ENCODE measurements at places on chromosomes 16 and 17.

- no peak for DNase-seq
Measured at GRCh38 chr16:81713295-81713772, 65.8 kb upstream of the PLCG2 start.

DNA sequence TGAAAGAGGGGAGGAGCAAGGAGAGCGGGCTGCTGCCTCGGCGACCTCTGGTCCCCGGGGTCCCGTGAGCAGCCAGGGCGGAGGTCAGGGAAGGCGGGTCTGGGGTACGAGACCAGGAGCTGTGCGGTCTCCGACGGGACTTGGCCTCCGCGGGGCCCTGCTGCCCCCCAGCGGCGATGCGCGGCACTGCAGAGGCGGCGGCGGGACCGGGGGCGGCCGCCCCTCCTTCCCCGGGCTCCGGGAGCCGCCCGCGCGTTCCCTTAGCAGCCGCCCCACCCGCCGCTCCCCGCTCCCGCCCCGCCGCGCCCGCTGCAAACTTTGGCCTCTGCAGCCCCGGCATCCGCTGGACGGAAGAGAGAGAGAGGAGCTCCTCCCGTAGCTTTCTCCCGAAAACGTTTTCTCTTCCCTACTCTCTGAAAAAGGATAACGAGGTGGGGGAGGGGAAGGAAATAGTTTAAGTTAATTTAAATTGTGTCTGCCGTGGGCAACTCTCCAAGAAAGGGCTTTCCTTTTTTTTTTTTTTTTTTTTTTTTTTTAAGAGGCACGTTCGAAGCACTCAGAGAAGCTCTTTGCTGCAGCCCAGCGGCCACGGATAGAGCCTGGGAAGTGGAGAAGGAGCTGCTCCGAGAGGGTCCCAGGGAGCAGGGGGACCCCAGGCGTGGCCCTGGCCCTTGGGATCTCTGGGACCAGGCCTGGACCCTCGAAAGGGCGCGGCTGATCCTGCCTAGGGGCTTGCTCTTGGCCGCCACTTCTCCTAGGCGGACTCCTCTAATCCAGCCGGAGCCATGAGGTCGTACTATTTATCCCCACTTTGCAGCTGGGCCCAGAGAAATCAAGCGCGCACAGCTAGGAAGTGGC lies 43.2 kb downstream of the C16orf82 start:
- DNase-seq: peak; percentile 82

- DNase-seq: no peak
Measured at GRCh38 chr16:87235810-87236515, 81.2 kb downstream of the C16orf95 start.

DNA sequence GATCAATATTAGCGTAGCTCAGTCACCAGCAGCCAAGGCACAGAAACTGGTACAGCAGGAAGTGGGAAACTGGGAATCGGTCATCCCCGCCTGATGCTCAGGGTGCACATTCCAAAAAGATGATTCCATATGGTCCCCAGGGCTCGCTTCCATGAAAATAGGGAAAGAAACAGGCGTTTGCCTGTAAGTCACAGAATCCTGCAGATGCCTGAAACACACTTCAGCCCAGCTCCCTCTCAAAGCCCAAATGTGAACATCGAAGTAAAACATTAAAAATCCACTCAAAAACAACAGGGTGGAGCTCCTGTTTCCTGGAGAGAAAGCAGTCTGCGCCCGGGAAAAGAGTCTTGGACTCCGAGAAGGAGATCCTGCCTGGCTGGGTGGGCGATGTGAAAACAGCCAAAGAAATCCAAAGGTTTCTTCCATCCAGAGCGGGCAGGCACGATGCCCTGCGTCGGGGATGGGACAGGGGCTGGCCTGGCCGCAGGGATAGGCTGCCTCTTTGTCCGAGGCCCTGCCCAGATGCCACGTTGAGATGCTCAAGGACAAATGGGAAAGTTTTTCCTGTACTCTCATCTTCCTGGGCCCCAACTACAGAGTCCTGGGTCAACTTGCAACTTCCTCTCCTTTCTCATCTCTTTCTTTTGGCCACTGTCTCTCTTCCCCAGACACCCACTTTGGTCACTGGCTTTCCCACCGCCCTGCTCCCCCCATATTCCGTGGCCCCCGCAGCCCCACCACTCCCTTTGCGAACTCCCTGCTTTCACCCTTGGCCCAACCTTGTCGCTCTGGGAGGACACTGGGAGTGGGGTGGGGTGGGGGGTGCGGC lies 743 bp downstream of the WIPI1 start:
- no peak for DNase-seq

GRCh38 chr16:1460602-1461138 lies 14.2 kb downstream of the CLCN7 start:
- DNase-seq: no peak

- DNase-seq: peak; percentile 46
Measured at GRCh38 chr16:11915114-11915643, 577 bp downstream of the GSPT1 start.

DNA sequence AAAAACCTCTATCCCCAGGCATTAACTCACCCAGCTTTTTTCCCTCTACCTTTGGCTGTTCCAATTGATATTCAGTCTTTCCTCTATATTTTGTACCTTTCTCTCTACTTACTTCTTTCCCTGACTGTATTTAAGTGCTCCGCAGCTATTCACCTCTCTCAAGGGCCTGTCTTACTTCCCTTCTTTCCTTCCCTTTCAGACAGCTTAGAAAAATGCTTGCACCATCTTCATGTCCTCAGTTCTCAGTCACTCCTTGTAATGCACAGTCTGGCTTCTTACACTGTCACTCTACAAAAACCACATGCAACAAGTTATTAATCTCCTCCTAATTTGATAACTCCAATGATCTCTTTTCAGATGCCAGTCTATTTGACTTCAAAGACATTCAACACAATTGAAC lies 163.4 kb downstream of the PHKB start:
- no peak for DNase-seq

GRCh38 chr16:31201582-31202413 lies 762 bp downstream of the PYCARD start:
- DNase-seq: peak; percentile 32

DNA sequence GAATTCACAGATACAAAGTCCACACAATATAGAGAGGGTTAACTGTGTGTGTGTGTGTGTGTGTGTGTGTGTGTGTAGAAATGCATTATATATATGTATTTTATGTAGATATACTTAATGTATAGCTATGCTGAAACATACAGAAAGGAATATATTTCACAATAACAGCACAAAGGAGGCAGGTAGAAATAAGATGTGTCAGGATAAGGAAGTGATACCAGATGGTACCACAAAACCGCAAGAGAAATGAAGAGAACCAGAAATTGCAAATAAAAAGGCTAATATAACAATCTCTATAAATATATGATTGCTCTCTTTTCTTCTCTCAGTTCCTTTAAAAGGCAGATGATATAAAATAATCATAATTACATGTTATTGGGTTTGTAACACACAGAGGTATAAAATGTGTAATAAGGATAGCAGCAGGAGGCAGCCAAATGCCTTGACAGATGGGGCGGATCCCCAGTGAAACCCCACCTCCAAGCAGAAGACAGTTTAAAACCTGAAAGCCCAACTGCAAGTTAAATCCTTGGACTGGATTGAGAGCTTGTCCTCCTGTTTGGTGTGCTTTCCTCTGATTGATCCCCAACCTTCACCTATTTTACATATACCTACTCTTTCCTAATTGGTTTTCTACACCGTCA lies 365.4 kb upstream of the C16orf82 start:
- DNase-seq: no peak

DNA sequence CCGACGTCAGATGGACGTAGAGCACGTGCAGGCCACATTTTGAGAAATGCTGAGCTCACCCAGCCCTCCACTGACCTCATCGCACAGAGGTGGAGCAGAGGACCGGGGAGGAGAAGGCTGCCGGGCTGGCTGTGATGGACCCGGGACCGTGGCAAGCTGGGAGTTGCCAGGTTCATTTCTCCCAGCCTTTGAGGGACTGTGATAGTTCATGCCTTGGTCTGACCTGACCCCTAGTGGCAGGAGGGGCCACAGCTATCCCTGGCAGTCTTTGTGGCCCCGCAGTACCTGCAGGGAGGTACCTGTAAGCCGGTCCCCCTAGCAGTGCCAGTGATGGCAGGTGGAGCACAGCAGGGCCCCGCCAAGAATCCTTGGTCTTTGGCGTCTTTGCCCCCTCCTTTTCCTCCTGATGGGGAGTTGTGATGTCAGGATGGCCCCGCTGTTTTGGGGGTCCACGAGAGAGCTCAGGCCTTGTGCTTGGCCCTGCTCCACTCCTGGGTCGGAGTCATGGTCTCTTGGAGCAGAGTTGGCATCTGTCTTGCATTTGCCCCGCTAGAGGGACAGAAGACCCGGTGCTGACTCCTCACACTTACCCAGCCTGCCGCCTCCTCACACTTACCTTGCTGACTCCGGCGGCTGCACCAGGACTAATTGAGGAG lies 50.4 kb downstream of the OR1D5 start:
- DNase-seq: peak; percentile 54

DNA sequence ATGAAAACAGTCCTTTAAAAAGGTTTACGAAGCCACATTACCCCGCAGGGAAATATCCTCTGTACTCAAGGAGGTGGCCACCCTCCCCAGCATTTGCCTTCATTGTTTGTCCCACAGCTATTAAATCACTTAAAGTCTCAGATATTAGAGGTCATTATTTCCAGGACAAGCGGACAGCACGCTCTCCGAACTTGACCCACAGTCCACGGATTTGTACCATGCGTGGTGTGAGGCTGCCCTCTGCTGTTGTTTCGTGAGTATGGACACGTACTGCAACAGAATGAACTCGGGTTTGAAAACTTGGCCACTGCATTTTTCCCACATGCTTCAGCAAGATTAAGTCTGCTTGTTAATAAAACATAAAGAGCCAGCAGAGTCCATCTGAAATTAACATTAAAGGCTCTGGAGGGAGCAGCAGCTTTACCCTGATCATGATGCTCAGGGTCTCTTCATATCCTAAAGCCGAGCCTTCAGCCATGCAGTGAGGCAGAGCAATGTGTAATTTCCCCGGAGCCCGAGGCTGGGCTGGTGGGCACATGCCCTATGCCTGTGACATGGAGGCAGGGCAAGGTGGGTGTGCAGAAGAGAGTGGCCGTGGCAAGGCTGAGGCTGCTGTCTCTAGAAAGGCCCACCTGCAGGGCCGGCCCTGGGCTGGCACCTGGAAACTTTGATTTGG lies 19.7 kb downstream of the MEAK7 start:
- DNase-seq: no peak

DNA sequence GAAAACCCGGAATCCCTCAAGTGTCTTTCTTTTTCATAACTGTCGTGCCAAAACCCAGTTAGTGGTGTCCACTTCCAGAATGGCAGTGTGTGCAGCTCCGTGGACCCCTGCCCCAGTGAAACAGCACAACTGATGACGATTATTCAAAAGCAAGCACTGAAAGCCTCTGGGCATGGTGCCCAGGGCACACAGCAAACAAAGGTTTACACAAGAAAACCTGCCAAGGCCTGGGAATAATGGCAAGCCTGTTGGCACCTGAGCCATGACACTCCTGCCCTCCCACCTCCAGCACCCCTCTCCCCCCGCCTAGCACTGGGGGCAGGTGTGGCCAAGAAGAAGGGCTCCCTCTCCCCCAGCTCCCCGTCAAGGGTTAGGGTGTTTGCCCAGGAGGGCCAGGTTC lies 2.8 kb downstream of the PKMYT1 start:
- no peak for DNase-seq

GRCh38 chr17:6046931-6047330 lies 23.2 kb upstream of the WSCD1 start:
- no peak for DNase-seq

DNA sequence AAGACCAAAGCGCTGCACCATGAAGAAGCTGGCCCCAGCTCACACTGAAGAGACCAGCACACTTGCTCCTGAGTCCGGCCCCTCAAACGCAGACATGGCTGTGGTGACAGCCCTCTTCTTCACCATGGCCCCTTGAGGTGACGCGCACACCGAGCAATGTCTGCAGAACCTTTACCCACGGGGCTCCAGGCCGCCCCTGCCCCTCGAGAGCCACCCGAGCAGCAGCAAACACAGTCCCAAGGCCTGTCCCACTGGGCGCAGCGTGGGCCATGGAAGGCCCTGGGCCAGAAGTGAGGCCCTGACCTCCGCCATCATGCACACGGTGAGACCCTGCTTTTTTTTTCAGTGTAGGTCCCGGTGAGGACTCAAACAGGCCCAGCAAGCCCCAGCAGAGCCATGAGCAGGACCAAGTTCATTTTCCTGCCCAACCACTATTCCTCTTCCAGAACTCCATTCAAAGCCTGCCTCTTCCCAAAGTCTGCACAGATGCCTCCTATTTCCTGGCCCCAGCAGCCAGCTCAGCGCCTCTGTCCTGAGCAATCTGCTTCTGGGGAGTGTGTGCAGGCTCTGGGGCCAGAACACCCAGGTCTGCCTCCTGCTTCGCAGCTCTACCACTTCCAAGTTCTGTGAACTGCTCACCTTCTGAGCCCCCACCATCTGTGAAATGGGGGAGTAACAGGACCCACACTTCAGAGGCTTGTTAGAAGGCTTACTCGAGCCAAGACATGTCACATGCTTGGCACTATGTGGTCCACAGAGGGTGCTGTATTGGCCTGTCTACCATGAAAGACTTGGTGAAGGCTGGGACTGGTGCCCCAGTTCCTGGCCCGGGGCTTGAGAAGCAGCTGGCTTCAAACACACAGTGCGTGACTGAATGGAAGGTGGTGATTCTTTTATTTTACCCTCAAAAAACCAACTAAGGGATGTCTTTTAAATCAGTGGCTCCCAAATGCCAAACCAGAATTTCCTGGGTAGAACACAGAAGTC lies 35.7 kb upstream of the GSG1L start:
- DNase-seq: no peak

GRCh38 chr16:25279491-25279890 lies 21.8 kb upstream of the ZKSCAN2 start:
- no peak for DNase-seq

DNA sequence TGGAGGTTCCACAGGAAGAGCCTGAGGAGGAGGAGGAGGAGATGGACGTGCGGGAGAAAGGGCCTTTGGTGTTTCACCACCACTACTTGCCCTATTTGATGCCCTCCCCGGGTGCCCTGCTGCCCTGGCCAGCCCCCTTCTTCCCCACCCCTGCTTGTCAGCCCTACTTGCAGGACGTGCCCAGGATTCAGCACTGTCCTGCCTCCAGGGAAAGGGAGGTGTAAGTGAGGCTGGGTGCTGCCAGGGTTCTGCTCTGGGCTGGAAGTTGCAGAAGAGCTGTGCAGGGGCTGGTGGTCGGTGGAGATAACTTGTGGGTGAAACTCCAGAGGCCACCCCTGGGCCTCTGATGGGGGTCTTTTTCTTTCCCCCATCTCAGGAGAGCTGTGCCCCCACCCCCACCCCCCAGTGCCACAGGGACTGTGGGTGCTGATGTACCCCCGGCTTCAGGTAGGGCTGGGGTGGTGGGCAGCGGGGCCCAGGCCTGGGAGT lies 3.0 kb downstream of the PRR29 start:
- DNase-seq: no peak

- no peak for DNase-seq
Measured at GRCh38 chr17:79188048-79188447, 113.4 kb downstream of the ENGASE start.

- no peak for DNase-seq
Measured at GRCh38 chr17:13004336-13004735, 13.5 kb downstream of the ELAC2 start.

- DNase-seq: no peak
Measured at GRCh38 chr16:1019231-1020090, 37.9 kb downstream of the SOX8 start.

- DNase-seq: no peak
Measured at GRCh38 chr16:49585143-49585832, 211.7 kb downstream of the C16orf78 start.
